ENCODE measurements at places on chromosomes 1 and 21.

DNA sequence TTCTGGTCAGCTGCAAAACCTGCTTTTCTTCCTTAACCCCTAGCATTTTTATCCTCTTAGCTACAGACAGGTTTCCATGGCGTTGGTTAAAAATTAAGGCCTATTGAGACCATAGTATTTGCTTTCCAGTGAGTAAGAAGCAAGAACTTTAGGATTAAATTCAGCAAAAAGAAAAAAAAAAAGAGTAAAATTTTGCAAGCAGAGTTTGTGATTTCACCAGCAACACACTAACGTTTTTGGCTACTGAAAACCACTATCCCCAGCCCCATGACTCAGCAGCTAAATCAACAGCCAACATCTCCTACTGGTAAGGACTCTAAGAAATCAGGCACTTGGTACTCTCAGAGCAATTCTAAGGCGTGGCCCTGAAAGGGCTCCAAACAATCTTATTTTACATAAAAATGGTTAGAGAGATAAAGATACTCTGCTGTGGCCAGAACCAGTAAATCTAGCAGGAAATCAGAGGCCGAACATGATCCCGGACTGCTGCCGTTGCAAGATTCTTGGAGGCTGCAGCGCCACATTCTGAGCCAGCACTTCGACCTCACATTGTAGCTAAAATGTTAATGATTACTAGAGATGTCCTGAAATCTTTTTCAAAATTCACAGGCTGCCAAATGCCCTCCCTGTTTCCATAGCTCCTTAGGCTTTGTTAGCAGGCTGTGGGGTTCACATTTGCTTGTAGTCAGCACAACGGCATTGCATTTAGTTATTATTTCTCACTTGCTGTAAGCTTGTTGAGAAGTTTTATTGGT is 1.6 kb upstream of the ENO1 start:
- no peak for DNase-seq

GRCh38 chr1:179087665-179088064 is 5.8 kb downstream of the TOR3A start:
- no peak for DNase-seq

GRCh38 chr21:41955516-41955915 is 1.7 kb upstream of the C2CD2 start:
- DNase-seq: no peak

GRCh38 chr1:22721122-22721873 is 10.7 kb downstream of the EPHB2 start:
- DNase-seq: no peak

DNA sequence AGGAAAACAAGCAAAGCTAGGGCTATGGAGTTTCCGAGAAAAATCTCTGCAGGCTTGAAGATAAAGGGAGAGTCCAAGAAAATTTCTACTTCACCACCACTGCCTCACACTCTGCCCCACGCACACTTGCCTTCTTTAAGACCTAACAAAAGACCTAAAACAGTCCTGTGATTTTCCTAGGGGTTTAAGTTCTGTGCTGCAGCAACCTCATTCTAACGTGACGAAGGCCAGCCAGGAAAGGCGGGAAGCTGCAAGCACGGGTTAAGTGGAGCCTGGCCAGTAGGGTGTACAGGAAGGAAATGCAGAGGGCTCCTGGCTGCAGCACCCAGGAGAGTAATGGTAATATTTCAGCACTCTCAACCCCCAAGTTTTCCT is 1.5 kb downstream of the SPATA6 start:
- no peak for DNase-seq

DNA sequence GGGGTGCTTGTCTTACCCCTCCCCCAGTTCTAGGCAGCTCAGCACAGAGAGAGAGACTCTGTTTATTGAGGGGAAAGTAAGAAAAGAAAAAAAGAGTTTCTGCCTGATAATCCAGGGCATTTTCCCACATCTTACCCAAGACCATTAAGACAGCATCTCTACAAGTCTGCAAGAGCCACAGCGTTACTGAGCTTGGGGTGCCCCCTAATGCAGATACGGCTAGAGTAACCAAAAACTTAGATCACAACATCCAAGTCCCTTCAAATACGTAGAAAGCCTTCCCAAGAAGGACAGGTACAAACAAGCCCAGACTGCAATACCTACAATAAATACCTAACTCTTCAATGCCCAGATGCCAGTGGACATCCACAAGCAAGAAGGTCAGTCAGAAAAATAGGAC is 6.2 kb upstream of the TEX50 start:
- DNase-seq: no peak

- DNase-seq: no peak
These were observed 41.1 kb downstream of the GLIS1 start for GRCh38 chr1:53697721-53698383.

- DNase-seq: no peak
These were observed 3.7 kb downstream of the DNAJC8 start for GRCh38 chr1:28229089-28229488.

- no peak for DNase-seq
These were observed 86.5 kb downstream of the PATJ start for GRCh38 chr1:61828805-61829204.

GRCh38 chr1:10762153-10762523 is 34.3 kb downstream of the CASZ1 start:
- DNase-seq: no peak

DNA sequence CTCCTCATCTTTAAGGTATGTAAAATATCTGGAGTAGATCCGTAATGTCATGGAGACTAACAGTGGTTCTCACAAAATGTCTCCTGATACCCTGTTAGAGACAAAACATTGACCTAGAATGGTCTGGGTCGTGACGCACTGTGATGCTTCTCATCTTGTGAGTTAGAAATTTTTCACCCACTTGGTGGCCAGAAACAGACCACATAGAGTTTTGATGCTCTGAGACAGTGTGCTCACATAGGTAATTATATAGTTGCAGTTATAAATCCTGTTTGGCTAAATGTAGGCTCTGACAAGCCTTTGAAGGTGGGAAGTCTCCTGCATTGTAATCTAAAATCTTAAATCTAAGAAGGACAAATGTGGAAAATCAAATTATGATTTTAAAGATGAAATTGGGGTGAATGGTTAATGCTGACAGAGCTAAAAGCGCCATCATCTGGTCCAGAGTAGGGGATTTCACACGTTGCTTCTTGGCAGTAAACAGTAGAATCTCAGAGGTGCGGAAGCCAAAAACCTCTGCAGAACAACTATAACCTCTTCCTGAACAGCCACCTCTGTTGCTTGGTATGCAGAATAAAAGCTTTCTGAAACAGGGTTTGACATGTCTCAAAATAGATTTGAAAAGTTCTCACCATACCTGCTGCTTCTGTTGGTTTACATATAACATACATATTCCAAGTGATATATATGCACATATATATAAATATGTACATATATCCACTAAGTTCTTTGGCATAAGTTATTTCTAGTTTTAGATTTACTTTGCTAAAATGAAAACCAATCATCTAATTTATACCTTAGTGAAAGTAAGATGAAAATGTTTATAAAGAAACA is 17.1 kb downstream of the RPAP2 start:
- DNase-seq: no peak

GRCh38 chr1:92577261-92577895 is 90.7 kb upstream of the GFI1 start:
- DNase-seq: peak; percentile 5

- peak; percentile 4 for DNase-seq
These were observed 355.5 kb downstream of the LMO4 start for GRCh38 chr1:87684194-87684593.

- no peak for DNase-seq
These were observed 26.1 kb downstream of the CD58 start for GRCh38 chr1:116544588-116545358.

DNA sequence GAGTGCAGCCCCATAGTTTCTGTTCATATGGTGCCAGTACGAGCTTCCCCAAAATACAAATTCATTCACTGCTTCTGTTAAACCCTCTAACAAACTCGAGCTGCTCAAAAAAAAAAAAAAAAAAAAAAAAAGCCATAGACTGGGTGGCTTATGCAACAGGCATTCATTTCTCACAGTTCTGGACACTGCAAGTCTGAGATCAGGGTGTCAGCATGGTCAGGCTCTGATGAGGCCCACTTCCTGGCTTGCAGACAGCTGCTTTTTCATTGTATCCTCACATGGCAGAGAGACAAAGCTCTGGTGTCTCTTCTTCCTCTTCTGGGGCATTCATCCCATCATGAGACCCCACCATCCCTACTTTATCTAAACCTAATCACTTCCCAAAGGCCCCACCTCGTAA is 121.6 kb downstream of the PTBP2 start:
- no peak for DNase-seq

DNA sequence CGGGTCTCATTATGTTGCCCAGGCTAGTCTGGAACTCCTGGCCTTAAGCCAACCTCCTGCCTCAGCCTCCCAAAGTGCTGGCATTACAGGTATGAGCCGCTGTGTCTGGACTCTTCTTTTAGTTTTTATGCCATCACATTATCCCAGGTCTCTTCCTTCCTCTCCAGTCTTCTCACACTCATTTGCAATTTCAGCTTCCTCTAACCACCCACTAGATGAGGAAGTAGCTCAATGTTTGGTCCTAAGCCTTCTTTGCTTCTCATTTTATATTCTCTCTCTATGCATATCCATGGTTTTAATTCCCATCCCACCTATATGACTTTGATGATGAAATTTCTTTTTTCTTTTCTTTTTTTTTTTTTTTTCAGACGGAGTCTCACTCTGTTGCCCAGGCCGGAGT is 3.1 kb upstream of the ZBTB8A start:
- DNase-seq: no peak

DNA sequence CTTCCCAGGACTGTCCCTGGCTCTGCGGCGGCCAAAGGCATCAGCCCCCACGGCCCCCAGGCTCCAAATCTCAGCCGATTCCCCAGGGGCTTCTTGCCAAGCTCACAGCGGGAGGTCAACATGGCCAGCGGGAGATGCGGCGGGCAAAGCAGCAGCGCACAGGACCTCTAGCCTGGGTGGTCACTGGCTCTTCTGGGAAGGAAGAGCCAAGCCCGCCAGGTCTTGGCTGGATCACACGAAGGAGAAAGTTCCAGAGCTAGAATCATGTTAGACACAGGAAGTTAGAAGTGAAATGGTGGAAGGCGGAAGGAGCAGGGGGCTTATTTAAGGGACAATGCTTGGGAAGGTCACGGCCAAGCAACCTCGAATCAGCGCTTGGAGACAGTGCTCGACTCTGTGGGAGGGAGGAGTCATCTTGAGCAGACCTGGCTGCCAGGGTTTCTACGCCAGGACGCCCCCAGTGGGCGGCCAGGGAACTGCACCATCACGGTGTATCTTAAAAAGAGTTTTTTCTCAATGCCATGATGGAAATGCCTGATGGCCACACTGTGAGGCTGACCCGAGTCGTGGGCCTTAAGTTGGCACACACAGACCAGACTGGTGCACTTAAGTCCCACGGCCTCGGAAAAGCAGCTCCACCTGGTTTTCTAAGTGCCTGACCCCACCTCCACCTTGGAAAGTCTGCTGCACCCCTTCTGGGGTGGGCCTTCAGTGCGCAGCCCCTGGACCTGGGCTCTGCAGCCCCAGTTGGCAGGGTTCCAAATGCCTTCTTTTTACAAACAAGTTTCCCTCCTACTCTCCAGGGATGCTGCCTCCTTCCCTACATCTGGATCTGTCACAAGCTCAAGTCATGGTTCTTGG is 29.3 kb downstream of the SLC66A1 start:
- DNase-seq: peak; percentile 57

GRCh38 chr1:9183898-9184297 is 50.7 kb upstream of the H6PD start:
- no peak for DNase-seq

DNA sequence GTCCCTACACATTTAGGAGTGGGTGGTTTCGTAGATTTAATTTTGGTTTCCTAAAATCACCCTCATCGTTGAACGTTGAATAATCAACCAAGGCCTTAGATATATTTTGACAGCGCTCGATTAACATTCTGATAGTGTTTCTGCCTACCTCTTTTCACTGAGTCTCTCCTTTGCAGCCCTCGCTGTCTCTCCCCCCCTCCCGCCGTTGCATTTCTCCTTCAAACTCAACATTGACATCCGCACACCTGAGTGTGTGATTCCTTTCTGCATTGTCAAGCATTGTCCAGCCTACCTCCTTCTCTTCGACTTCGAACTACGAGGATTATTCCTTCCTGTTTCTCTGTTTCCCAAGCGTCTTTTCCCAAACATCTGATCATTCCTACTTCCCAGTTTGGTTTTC is 1.8 kb upstream of the ADAMTS1 start:
- no peak for DNase-seq
